Neural crest cell (in vitro differentiated cells): ENCODE measurements at places on chromosomes 7 and 10.
A peak's percentile ranks its signal among the peaks of the same experiment; 100 is the strongest.

- H3K27ac ChIP-seq, result no peak overlapping the region
- peaks cover 23% of the 10 kb centered on the region for H3K4me1 ChIP-seq
- H3K4me3 ChIP-seq, result no peak overlapping the region
- H3K27me3 ChIP-seq, result no peaks in the 10 kb centered on the region
These were observed 547.9 kb upstream of the FOXK1 start for GRCh38 chr7:4134204-4134603.

DNA sequence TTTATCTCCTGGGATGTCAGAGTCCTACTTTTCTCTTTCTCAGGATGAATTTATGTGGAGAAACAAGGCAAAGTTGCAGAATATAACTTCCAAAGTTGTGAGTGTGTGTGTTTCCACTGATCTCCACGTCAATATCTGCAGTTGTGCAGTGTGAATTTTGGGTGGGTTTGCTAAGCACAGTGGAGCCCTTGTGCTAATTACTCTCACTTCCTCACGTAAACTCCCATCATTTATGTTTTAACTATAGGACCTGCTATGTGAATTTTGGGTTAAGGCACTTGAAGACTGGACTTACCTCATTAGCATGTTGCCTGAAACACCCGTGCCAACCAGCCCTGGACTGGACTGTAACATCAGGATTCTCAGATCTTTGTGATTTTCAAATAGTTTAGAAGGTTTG lies 51.9 kb upstream of the NPVF start:
- H3K4me1 ChIP-seq, result no peaks in the 10 kb centered on the region
- no peaks in the 10 kb centered on the region for H3K36me3 ChIP-seq
- DNase-seq, result no peak
- H3K27ac ChIP-seq, result no peak overlapping the region
- no peaks in the 10 kb centered on the region for H3K27me3 ChIP-seq
- no peak overlapping the region for H3K4me3 ChIP-seq

GRCh38 chr7:108584211-108584610 lies 14.5 kb downstream of the DNAJB9 start:
- peaks cover 5% of the 10 kb centered on the region for H3K36me3 ChIP-seq
- no peak overlapping the region for H3K27ac ChIP-seq
- no peak for DNase-seq
- no peaks in the 10 kb centered on the region for H3K4me1 ChIP-seq
- peaks cover 3% of the 10 kb centered on the region for H3K27me3 ChIP-seq

DNA sequence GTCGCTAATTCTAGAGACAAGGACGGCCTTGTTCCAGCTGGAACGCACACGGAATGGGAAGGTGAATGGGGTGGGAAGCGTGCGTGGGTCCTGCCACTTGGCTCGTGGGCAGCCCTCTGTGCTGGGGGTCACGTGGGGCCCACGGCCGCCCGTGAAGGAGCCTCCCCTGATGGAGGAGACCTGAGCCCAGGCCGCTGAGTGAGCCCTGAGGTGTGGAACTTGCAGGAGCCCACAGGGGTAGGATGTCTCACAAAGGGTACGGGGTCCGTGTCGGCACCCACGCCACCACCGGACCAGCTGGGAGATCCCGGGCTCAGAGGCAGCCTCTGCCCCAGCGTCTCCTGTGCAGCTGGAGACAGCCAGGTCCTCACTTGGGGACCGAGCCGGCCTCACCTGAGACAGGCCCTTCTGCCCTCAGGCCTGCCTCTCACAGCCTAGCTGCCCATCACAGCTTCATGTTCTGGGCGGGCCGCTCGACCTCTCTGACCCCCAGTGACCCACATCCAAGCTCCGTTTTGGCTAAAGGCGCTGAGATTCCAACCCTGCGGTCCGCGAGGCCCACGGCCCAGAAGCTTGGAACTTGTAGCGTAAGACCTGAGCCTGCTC lies 84.8 kb downstream of the FOXL3 start:
- DNase-seq, result no peak
- H3K4me1 ChIP-seq, result no peaks in the 10 kb centered on the region
- H3K27me3 ChIP-seq, result peaks cover 2% of the 10 kb centered on the region
- H3K27ac ChIP-seq, result no peak overlapping the region
- H3K36me3 ChIP-seq, result no peaks in the 10 kb centered on the region

DNA sequence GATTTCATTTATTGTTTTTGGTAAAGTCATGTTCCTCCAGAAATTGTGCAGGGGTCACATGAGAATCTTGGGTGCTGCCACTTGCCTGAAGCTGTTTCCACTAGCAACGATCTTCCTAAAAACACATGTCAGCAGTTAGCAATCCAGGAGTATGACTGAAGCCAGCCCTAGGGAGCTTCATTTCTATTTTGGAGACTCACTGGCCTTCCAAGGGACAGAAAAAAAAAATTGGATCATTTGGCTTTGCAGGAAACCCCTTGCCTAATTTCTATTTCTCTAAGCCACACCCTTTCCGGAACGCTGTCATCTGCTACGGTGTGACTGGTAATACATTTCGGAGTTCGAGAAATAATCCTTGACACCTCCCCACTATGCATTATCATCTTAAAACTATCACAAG lies 204.7 kb downstream of the TAX1BP1 start:
- no peaks in the 10 kb centered on the region for H3K4me1 ChIP-seq
- H3K4me3 ChIP-seq, result no peak overlapping the region
- no peaks in the 10 kb centered on the region for H3K27me3 ChIP-seq
- H3K27ac ChIP-seq, result no peak overlapping the region

- H3K27ac ChIP-seq, result no peak overlapping the region
- no peaks in the 10 kb centered on the region for H3K36me3 ChIP-seq
- no peaks in the 10 kb centered on the region for H3K4me1 ChIP-seq
- no peak for DNase-seq
- H3K27me3 ChIP-seq, result peaks cover 28% of the 10 kb centered on the region
These were observed 29.7 kb downstream of the RASGEF1A start for GRCh38 chr10:43237128-43237527.

DNA sequence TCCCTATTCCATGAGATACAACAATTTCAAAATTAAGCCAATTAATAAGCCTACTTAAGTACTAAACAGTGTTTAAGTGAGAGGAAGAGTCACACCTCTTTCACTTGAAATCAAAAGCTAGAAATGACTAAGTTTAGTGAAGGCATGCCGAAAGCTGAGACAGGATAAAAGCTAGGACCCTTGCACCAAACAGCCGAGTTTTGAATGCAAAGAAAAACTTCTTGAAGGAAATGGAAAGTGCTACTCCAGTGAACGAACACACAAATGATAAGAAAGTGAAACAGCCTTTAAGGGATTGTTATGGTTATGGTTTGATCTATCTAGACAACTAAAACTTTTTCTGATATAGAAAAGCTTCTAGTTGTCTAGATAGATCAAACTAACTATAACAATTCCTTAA lies 135.4 kb upstream of the KMT2E start:
- H3K27ac ChIP-seq, result no peak overlapping the region
- no peak for DNase-seq
- peaks cover 4% of the 10 kb centered on the region for H3K27me3 ChIP-seq
- H3K36me3 ChIP-seq, result no peaks in the 10 kb centered on the region
- peaks cover 3% of the 10 kb centered on the region for H3K4me1 ChIP-seq

GRCh38 chr10:77251297-77252013 lies 386.2 kb downstream of the KCNMA1 start:
- H3K36me3 ChIP-seq, result no peaks in the 10 kb centered on the region
- no peak overlapping the region for H3K27ac ChIP-seq
- H3K4me3 ChIP-seq, result no peak overlapping the region
- no peaks in the 10 kb centered on the region for H3K27me3 ChIP-seq
- peak; percentile 26 for DNase-seq

- H3K4me1 ChIP-seq, result peaks cover 30% of the 10 kb centered on the region
- peak overlapping the region; percentile 17 for H3K4me3 ChIP-seq
- no peak for DNase-seq
These were observed 5.9 kb downstream of the ZKSCAN1 start for GRCh38 chr7:100021297-100021696.

GRCh38 chr7:89607792-89608191 lies 546.5 kb upstream of the STEAP1 start:
- DNase-seq, result no peak
- no peak overlapping the region for H3K27ac ChIP-seq

- no peaks in the 10 kb centered on the region for H3K36me3 ChIP-seq
- H3K4me3 ChIP-seq, result no peak overlapping the region
- H3K27me3 ChIP-seq, result no peaks in the 10 kb centered on the region
- H3K27ac ChIP-seq, result no peak overlapping the region
These were observed 416.8 kb upstream of the SEMA3A start for GRCh38 chr7:84611391-84611790.

- no peak overlapping the region for H3K27ac ChIP-seq
- no peaks in the 10 kb centered on the region for H3K36me3 ChIP-seq
- H3K27me3 ChIP-seq, result no peaks in the 10 kb centered on the region
- H3K4me1 ChIP-seq, result no peaks in the 10 kb centered on the region
These were observed 3.4 kb upstream of the TAS2R60 start for GRCh38 chr7:143439866-143440265.

DNA sequence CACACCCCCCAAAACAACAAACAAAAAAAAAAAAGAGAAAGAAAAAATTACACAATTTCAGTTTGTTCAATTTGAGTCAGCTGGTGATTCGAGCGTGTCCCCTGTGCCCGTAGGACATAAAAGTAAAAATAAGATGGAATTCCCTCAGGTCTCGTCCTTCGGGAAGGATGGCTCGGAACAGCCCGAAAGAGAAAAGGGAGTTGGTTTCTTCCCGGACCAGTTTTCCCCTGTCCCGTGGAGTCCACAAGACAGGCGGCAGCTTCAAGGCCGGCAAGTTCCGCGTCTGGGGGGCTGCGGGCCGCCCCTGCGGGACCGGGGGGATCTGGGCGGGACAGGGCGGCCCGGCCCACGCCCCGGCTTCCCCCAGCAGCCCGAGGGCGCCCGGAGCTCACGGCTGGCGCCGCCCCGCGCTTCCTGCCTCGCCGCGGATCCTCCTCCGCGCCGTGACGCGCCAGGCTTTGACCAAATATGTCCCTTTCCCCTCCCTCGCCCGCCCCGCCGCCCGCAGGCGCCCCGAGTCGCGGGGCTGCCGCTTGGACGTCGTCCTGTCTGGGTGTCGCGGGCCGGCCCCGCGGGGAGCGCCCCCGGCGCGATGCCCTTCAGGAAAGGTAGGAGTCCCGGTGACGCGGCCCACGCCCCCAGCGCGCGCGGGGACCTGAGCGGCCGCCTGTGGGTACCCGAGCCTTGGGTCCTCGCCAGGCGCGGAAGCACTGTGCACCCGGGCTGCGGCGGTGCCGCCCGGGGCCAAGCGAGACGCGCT lies 55.8 kb downstream of the RBM17 start:
- DNase-seq, result peak; percentile 60
- no peak overlapping the region for H3K27ac ChIP-seq
- peak overlapping the region; percentile 89 for H3K4me3 ChIP-seq
- H3K27me3 ChIP-seq, result peaks cover 25% of the 10 kb centered on the region
- H3K36me3 ChIP-seq, result peaks cover 5% of the 10 kb centered on the region

DNA sequence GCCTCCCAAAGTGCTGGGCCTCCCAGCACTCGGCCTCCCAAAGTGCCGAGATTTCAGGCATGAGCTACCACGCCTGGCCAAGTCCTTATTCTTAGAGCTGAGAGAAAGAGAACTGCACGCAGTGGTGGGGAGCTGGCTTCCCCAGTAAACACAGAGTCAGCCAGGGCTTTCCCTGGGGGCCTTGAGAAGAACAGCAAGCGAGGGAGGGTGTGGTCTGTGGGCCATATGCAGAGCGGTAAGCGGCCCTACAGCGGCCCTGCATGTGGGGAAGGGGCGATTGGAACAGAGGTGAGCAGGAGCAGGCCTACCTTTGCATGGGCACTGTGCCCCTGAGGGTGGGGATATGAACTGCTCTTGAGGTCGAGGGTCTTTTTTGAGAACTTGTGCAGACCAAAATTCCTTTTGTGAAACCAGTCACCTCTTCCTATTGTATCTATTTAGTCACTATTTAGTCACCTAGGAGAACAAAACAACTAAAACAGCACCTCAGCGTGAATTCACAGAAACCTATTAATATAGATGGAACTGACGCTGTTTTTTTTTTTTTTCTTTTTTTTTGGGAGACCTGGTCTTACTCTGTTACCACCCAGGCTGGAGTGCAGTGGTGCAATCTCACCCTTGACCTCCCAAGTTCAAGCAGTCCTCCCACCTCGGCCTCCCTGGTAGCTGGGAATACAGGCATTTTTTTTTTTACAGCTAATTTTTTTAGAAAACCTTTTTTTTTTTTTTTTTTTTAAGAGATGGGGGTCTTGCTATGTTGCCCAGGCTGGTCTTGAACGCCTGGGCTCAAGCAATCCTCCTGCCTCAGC lies 36.9 kb upstream of the SH2D4B start:
- DNase-seq, result no peak
- no peak overlapping the region for H3K27ac ChIP-seq
- no peak overlapping the region for H3K4me3 ChIP-seq
- H3K4me1 ChIP-seq, result peaks cover 86% of the 10 kb centered on the region

- peaks cover 31% of the 10 kb centered on the region for H3K4me1 ChIP-seq
- H3K27ac ChIP-seq, result no peak overlapping the region
- peaks cover 4% of the 10 kb centered on the region for H3K36me3 ChIP-seq
These were observed 55.1 kb downstream of the VOPP1 start for GRCh38 chr7:55517191-55517633.

GRCh38 chr7:41592794-41593193 lies 110.1 kb downstream of the INHBA start:
- no peaks in the 10 kb centered on the region for H3K4me1 ChIP-seq
- no peak overlapping the region for H3K27ac ChIP-seq
- DNase-seq, result no peak
- H3K4me3 ChIP-seq, result no peak overlapping the region

GRCh38 chr7:37216156-37216852 lies 232.4 kb downstream of the ELMO1 start:
- H3K4me1 ChIP-seq, result peaks cover 27% of the 10 kb centered on the region
- no peak overlapping the region for H3K27ac ChIP-seq
- H3K27me3 ChIP-seq, result no peaks in the 10 kb centered on the region
- H3K4me3 ChIP-seq, result no peak overlapping the region
- DNase-seq, result no peak
- no peaks in the 10 kb centered on the region for H3K36me3 ChIP-seq

- H3K36me3 ChIP-seq, result no peaks in the 10 kb centered on the region
- peak overlapping the region; percentile 81 for H3K27ac ChIP-seq
- H3K4me3 ChIP-seq, result no peak overlapping the region
- no peaks in the 10 kb centered on the region for H3K4me1 ChIP-seq
These were observed 25.0 kb downstream of the PILRA start for GRCh38 chr7:100398239-100398638.

- no peak for DNase-seq
- H3K36me3 ChIP-seq, result peaks cover 3% of the 10 kb centered on the region
- H3K27ac ChIP-seq, result no peak overlapping the region
- H3K4me3 ChIP-seq, result no peak overlapping the region
- no peaks in the 10 kb centered on the region for H3K27me3 ChIP-seq
- H3K4me1 ChIP-seq, result peaks cover 13% of the 10 kb centered on the region
These were observed 23.3 kb downstream of the MACC1 start for GRCh38 chr7:20193873-20194272.

GRCh38 chr10:49297818-49298670 lies 926 bp upstream of the C10orf71 start:
- no peaks in the 10 kb centered on the region for H3K36me3 ChIP-seq
- H3K4me3 ChIP-seq, result no peak overlapping the region
- peaks cover 27% of the 10 kb centered on the region for H3K4me1 ChIP-seq
- DNase-seq, result no peak

DNA sequence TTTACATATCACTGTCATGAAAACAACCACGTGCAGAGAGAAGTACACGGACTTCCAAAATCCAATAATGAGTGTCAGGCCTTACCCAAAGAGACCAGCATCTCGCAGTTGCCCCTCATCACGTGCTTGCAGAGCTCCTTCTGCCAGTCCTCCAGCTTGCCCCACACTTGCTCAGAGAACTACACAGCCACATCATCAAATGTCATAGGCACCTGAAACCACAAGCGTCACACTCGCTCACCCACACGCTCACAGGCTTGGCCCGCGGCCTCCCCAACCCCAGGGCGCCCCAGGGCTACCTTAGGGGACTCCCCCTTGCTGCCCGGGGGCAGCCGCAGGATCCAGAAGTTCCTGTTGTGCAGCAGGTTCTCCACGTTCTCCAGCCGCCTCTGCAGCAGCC lies 123.4 kb upstream of the ZNF746 start:
- peaks cover 16% of the 10 kb centered on the region for H3K4me1 ChIP-seq
- peak overlapping the region; percentile 55 for H3K4me3 ChIP-seq
- no peaks in the 10 kb centered on the region for H3K27me3 ChIP-seq
